ENCODE measurements at places on chromosomes 7 and 10.

- no peak for DNase-seq
These were observed 106.7 kb downstream of the TNS3 start for GRCh38 chr7:47474937-47475879.

DNA sequence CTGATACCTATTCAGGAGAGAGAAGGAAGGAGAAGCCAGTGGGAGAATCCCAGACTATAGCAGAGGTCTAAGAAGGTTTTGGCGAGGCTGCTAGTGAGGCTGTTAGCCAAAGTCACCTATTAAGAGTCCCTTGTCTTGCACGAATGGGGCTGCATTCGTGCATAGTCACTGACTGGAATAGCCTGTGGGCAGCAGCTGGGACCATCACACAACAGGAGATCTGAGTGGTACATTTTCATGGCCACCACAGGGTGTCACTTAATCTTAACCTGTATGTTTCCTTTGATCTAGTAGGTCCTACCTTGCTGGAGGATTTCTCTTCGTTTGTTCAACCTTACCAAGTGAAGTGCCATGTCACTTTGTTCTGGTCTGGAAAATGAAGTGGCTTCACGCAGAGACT is 319.9 kb downstream of the BMPER start:
- no peak for DNase-seq

DNA sequence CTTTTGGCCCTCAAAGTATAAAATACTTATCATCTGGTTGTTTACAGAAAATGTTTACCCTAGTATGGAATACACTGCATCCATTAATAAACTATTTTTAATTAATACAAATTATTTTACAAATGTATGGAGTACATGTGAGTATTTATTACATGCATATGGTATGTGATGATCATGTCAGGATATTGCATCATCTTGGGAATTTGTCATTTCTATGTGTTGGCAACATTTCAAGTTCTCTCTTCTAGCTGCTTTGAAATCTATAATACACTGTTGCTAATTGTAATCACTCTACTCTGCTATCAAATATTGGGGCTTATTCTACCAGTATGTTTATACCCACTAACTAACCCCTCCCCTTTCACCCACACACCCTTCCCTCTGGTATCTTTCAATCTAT is 103.9 kb upstream of the THSD7A start:
- no peak for DNase-seq

DNA sequence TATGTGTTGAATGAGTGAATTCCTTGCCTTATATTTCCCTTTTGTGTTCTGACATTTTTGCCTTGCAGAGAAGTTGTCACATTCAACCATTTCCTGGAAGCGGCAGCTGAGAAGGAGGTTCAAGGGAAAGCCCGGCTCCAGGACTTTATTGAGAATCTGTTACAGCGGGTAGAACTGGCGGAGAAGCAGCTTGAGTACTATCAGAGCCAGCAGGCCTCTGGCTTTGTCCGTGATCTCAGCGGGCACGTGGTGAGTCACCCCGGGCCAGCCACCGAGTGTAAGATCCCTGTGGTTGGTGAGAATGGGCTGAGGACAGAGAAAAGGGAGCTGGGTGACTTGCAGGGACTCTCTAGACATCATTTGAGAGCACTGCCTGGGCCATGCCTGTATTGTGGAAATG is 14.2 kb downstream of the ZNF365 start:
- DNase-seq: no peak

DNA sequence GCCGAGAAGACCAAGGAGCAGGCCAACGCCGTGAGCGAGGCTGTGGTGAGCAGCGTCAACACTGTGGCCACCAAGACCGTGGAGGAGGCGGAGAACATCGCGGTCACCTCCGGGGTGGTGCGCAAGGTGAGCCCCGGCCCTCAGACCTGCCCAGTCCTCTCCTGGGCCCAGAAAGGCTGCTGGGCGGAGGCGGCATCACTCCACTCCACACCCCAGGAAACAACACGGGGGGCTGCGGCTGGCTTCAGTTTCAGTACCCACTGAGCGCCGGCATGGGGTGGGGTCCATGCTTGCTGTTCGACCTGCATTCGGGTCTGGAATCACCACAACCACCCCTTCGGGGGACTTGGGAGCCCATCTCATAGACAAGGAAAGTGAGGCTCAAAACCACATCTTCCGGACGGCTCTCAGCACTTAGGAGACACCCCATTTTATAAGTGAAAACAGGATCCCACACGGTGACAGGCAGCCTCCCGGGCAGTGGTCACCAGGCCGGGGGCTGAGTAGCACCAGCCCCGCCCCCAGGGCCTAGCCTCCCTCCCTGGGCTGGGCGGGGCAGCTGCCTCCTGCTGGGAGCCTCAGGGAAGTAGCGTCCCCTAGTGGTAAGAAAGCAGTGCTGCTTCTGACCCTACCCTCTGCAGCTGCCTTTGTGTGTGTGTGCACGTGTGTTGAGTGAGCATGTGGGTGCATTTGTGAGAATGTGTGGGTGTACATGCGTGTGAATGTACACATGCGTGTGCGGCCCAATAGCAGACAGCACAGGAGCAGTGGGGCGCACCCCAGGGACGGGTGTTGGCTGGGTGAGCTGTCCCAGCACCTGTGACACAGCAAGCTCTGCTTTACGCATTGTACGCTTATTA is 1.8 kb downstream of the SNCG start:
- no peak for DNase-seq

DNA sequence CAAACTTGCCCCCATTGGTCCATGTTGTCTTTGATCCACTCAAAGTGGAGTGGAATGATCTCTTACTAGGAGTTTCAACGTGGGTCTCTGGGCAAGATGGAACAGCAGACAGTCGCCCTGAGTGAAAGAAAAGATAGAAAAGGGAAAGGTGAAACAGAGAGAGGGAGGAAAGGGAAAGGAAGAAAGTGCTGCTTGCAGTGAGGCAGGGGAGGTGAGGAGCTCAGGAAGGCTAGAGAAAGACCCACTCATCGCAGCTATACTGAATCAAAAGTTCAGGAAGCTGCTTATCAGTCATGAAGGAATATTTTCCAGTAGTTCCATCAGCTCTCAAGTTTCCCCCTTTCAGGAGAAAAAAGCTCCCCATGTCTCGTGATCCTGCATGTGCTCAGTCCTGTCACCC is 86.9 kb downstream of the ZNF467 start:
- no peak for DNase-seq

GRCh38 chr10:5496261-5497250 is 2.8 kb downstream of the CALML5 start:
- DNase-seq: no peak

GRCh38 chr7:140439359-140439758 is 35.5 kb downstream of the RAB19 start:
- no peak for DNase-seq

DNA sequence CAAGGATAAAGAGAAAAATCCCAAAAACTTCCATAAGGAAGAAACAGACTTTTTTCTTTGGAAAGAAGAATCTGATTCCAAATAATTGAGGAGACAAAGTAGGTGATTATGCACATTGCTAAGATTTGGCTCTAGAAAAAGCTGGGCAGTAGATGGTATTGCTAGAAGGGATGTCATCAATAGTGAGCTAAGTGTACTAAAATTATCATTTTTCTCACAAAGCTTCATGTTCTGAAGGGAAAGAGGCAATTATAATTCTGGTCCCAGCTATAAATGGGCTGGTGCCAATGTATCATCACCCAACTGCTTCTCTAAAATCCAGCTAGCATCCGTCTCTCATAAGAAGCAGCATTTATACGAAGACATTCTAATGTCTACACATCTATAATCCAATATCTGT is 23.9 kb downstream of the STEAP1 start:
- no peak for DNase-seq

DNA sequence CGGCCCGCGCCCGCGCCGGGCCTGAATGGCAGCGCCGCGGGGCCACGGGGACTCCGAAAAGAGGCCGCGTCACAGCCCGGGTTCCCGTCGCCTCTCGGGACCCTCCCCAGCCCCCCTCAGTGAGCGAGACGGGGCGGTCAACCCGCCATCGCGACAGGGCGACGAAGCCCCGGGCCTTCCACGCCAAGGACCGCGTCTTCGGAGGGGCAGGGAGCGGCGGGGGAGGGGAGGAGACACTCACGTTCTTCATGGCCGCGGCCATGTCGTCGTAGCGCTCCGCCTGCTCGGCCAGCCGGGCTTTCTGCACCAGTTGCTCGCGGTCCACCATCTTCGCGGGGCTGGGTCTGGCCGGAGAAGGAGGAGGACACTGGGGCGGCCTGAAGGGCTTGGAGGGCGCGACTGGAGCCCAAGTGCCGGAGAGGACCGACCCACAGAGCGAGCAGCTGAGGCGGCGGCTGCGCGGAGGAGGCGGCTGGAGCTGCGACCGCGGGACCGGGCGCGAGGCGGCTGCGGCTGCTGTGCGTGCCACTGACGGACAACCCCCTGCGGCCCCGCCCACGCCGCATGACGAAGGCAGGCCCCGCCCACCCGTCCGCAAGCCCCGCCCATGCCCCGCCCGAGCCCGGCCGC is at the start of gene YWHAG:
TSS of gene YWHAG (minus strand) at position 511 of the 630 bp plus-strand sequence. CDS start at position 328, 183 bp downstream.
- DNase-seq: peak; percentile 94

DNA sequence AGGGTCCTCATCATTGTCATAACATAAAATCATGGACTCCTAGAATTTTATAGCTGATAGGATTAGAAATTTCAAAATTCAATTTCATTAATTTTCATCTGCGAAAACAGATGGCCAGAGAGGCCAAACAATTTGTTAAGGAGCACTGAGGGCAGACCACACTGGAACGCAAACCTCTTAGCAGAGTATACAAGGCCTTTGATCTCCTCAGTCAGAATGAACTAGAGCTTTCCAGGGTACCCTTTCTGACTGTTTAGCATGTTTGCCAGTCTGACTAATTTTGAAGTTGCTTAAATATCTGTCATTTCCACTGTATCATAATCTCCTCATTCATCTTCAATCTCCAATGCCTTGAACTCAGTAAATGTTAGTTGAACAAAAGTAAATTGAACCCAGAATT is 41.9 kb upstream of the ATRNL1 start:
- DNase-seq: no peak

- DNase-seq: no peak
These were observed 128.5 kb downstream of the INHBA start for GRCh38 chr7:41574377-41574776.

DNA sequence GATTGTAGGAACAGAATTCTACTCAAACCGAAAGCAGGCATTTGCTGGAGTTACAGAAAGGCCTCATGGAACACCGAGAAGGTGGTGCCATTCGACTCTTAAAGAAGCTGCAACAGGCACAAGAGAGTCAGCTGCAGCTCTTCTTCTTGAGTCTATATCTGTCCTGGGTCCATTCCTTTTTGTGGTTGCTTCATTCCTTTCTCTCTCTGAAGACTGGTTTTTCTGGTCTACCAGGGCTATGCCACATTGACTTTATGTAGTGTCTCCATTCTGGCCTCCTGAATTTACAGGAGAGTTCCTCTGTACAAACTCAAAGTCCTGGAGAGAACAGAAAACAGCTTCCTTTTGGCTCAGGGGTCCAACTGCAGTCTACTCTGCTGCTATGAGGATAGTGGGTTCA is 132.8 kb downstream of the CFTR start:
- DNase-seq: no peak

DNA sequence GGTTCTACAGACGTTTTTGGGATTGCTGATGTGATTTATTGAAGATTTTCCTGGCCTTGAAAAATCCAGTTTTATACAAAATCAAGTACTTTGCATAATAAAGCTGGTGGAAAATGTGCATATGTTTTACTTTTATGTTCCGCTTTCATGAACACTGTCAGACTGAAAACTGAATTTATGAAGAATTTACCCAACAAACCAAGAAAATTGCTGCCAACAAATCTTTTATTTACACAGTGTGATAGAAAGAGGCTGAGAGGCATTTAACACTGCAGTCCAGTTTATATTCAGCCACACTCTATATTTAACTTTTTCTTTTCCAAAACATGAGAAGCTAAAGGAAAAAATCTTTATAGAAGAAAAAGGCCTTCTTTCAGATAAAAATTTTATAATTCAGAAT is 35.4 kb upstream of the RSU1 start:
- DNase-seq: no peak

DNA sequence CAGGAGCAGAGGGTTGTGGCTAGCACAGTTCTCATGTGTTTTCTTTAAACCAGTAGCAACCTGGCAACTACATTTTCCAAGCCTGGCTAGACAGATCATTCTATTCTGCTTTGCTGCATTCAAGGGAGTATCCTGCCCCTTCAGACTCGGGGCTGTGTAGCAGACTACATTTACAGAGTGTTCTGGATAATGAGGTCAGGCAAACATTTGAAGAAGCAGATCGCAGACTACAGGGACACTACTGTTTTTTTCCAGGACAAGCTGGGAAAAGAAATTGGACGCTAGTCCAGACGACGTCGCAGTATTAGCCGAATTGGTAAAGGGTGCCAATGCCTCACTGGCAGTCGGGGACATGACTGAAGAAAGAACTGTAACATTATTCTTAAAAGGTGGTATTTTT is 61.0 kb upstream of the PAPSS2 start:
- DNase-seq: no peak
